ENCODE measurements at places on chromosomes 1 and 21.

- no peak for DNase-seq
Observed at GRCh38 chr1:76229279-76230005, 154.9 kb downstream of the ST6GALNAC3 start.

DNA sequence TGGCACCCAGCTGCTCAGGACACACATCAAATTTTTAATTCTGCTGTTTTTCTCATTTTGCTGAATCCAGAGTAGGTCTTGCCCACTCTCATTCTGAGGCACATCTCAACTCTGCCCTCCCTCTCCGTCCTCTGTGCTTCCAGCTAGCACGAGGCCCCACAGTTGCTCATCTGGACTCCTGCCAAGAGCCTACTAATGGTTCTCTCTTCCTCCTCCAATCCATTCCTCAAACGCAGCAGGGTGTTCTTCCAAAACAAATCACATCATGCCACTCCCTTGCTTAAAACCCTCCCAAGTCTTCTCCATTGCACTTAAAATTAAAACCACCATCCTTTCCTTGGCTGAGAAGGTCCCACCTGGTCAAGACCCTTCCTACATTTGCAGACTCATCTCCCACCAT lies 49.8 kb upstream of the SCAF4 start:
- DNase-seq, result peak; percentile 15

GRCh38 chr1:52753169-52753568 lies 26.9 kb downstream of the ZYG11B start:
- DNase-seq, result no peak

DNA sequence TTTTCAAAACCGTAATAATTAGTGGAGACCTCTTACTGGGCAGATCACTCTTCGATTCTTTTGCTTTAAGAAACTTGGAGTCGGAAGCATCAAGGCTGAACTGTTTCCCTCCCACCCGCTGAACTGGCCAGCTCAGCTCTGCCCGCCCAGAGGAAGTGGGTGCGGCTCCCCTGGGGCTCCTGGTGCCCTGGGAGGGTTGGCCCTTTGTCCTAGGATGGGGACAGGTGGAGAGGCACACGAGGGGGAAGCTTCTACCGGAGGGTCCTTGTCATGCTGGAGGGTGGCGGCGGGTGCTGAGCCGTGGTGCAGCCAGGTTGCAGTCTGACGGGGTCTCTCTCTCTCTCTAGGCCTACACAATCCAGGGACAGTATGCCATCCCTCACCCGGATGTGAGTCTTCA lies 64.3 kb upstream of the COL6A1 start:
- DNase-seq, result no peak

- DNase-seq, result no peak
Observed at GRCh38 chr1:71839876-71840275, 442.5 kb downstream of the NEGR1 start.
